ENCODE measurements at places on chromosomes 12 and 14. TPM values are rescaled to one million over a fixed set of nuclear protein-coding genes. Genes with fewer than 3 reads are reported as not detected.

The TAS2R19 gene
- 6.4 TPM for total RNA-seq

The ARF6 gene
- 48.6 TPM for total RNA-seq

GRCh38 chr12:46237371-46238045 is 31.3 kb downstream of the SLC38A1 start:
- no peak for DNase-seq

DNA sequence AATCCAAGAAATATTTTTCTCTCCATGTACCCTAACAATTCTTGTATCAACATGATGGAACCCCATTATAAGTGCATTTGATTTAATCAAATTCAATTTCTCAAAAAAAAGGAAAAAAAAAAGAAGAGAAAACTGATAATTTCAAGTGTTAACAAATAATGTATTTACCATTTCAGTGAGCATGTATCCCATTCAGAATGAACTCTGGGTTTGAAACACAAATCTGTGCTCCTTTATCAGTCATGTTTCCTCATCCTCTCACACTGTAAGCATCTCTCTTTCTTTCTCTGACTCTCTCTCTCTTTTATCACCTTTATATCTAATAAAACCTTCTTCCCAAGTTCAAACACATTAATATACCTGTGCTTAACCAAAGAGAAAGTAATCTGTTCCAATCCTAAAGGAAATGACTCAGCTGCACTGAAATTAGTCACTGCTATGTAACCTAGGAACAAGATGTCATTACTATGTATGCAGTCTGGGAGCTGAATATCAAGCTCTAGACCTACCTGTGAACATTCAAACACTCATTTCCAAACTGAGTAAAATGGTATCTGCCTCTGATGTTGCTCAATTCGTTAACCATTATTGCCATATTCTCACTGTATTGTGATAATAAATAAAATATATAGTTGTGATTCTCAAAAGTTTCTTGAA is 135.0 kb upstream of the LRIG3 start:
- DNase-seq = no peak

GRCh38 chr14:90275458-90275814 is 19.1 kb downstream of the PSMC1 start:
- peak; percentile 25 for DNase-seq

GRCh38 chr12:25518512-25518911 is 34.6 kb downstream of the LMNTD1 start:
- no peak for DNase-seq

All from vagina (tissue), 2 donors.